Left ventricle myocardium inferior (tissue), 1 donor: ENCODE measurements at places on chromosomes 6 and 20. TPM values are rescaled to one million over a fixed set of nuclear protein-coding genes. Genes with fewer than 3 reads are reported as not detected.

The KCNK16 gene
- not detected for total RNA-seq

The ZC2HC1B gene
- total RNA-seq: not detected

The ATP6V1G2 gene
- 1.6 TPM for total RNA-seq

GRCh38 chr6:74899416-74899815 lies 306.4 kb downstream of the COL12A1 start:
- no peaks in the 10 kb centered on the region for H3K36me3 ChIP-seq
- H3K27ac ChIP-seq: no peak overlapping the region
- H3K27me3 ChIP-seq: no peaks in the 10 kb centered on the region
- no peak overlapping the region for H3K4me3 ChIP-seq

DNA sequence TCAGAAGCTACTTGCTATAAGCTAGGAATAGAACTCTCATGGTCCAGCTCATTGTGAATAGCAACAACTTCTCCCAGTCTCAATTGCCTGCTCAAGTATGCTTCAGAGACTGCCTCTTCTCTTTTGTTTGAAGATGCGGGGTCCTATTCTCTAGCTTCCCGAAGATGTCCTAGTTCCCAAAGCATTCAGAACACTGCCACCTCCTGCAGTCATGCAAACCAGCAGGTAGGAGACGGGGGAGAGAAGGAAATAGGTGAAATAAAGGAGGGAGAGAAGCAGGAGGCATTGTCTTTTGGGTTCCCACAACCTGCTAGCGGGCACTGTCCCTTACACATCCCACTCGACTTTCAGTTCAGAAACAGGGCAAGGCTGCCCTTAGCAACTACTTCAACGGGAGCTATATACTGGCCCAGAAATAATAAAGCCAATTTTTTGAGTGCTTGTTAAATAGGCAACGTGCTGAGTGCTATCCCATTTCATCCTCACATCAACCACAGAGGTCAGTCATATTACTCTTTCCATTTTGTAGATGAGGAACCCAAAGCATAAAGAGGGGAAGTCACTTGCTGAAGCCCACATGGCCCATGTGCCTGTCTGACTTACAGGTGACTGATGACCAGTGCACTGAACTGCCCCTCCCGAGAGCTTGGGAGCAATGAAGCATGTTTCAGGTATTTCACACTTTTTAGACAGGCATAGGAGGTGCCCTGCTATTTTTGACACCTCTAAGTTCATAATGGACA lies 61.9 kb upstream of the ATXN1 start:
- DNase-seq: no peak
- H3K27ac ChIP-seq: no peak overlapping the region
- H3K4me1 ChIP-seq: no peaks in the 10 kb centered on the region
- no peaks in the 10 kb centered on the region for H3K36me3 ChIP-seq
- no peak overlapping the region for H3K4me3 ChIP-seq
- H3K27me3 ChIP-seq: no peaks in the 10 kb centered on the region
